ENCODE measurements at places on chromosomes 12 and 14.

GRCh38 chr12:23028158-23028802 lies 403.3 kb downstream of the ETNK1 start:
- DNase-seq, result no peak

GRCh38 chr12:64679487-64680001 lies 69.2 kb downstream of the RASSF3 start:
- peak; percentile 84 for DNase-seq

GRCh38 chr14:78253986-78254385 lies 83.8 kb downstream of the NRXN3 start:
- no peak for DNase-seq

- no peak for DNase-seq
Measured at GRCh38 chr12:38113991-38114390, 202.6 kb upstream of the ALG10B start.

DNA sequence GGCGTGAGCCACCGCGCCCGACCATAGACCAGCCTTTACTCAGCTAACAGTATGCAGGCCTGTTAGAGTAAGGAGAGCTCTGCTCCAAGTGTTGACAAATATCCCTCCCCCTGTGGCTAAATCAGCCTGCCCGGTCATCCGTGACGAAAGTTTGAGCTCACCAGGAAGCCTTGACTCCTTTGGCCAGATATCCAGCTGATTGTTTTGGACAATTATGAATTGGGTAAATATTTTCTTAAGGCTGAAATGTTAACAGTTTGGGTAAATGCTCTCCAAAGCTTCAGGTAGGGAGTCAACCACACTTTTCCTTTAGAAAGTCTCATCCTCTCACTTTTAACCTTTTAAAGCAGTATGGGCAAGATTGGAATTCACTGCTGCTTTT lies 157.9 kb downstream of the PAWR start:
- DNase-seq, result no peak

All from NCI-H345 (cell line).